ENCODE measurements at places on chromosomes 12 and 14. TPM values are rescaled to one million over a fixed set of nuclear protein-coding genes. Genes with fewer than 3 reads are reported as not detected.

The KLRB1 gene
- not detected for total RNA-seq

The LTBP2 gene
- total RNA-seq = 0.57 TPM

The PPP4R4 gene
- 1.2 TPM for total RNA-seq

The CNTN1 gene
- total RNA-seq = 0.90 TPM

The TEAD4 gene
- total RNA-seq = 39.8 TPM

The TMEM229B gene
- total RNA-seq = 0.28 TPM

The OR10G2 gene
- not detected for total RNA-seq

The CCDC175 gene
- not detected for total RNA-seq

The RFLNA gene
- 1.1 TPM for total RNA-seq

The VPS33A gene
- 34.3 TPM for total RNA-seq

Measured in A673 (cell line).